NCI-H69 (cell line): ENCODE measurements at places on chromosomes 6 and 20.

GRCh38 chr6:32046450-32047083 lies 8.4 kb downstream of the CYP21A2 start:
- peak; percentile 86 for DNase-seq

DNA sequence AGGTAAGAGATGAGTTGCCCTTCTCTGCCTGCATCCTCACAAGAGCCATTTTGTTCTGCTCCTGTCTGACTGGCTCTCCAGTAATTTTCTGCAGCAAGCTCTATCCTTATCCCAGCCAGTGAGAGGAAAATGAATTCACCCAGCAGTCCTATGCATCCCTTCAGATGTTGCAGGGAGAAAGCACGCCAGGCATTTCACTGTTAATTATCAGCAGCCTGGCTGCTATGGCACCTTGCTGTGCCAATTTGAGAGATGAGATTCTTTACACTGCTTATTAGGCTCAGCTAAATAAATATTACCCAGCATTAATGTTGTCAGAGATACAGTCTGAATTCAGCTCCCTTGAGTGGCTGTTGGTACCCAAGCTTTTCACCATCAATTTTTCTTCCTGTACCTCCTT lies 61.1 kb upstream of the SNAP25 start:
- DNase-seq = peak; percentile 90

- peak; percentile 45 for DNase-seq
Observed at GRCh38 chr6:153032255-153032882, 29.9 kb upstream of the MTRF1L start.

DNA sequence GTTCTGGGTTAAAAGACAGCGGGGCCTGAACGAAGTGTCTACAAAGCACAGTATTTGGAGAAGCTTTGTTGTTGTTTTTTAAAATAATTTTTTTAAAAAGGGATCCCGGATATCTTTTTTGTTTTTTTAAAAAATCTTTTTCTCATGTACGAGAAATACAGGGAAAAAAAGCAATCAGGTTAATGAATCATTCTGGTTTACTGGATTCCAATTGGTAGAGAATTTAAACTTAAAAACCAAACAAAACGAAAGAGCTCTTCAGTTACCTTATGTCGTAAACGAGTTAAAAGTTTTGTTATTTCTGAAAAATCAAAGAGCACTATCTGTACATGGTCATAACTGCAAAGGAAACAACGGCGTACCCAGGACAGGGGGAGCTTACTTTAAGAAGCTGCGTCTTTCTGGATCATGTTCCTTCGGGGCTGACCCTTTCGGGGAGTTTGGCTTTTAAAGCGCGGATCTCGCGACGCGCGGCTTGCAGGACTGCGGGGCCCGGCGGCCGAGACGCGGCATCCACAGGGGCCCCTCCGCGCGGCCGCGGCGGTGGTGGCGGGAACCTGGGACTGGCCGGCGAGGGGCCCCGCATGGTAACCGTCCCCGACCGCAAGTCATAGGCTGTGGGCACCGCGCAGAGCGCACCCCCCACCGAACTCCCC lies 927 bp downstream of the IL20RA start:
- DNase-seq = peak; percentile 79

- no peak for DNase-seq
Observed at GRCh38 chr20:48416002-48416401, 411.8 kb downstream of the PREX1 start.
